Activated naive CD4-positive, alpha-beta T cell treated with anti-CD3 and anti-CD28 coated beads for 36 hours (primary cell): ENCODE measurements at places on chromosomes 1 and 21. TPM values are rescaled to one million over a fixed set of nuclear protein-coding genes. Genes with fewer than 3 reads are reported as not detected.

Gene NEXN
- total RNA-seq, result 1.9 TPM

Gene ADGRL2
- not detected for total RNA-seq

Gene WNT4
- total RNA-seq, result not detected

DNA sequence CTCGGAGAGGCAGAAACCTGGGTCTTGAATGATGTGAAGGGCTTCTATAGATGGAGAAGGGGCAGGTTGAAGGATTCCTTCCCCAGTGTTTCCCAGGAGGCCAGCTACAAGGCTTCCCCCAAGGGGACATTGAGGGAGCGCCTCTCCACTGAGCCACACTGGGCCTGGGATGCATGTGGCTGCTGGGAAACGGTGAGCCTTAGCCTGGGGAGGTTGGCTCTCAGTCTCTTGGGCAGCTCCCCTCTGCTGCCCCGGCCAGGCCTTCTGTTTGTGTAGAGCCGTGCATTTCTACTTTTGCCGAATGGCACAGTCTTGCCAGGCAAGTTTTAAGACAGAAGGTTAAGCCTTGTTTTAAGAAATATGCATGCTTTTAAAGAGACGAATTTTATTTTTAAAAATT lies 254.4 kb upstream of the POU3F1 start:
- DNase-seq, result no peak

DNA sequence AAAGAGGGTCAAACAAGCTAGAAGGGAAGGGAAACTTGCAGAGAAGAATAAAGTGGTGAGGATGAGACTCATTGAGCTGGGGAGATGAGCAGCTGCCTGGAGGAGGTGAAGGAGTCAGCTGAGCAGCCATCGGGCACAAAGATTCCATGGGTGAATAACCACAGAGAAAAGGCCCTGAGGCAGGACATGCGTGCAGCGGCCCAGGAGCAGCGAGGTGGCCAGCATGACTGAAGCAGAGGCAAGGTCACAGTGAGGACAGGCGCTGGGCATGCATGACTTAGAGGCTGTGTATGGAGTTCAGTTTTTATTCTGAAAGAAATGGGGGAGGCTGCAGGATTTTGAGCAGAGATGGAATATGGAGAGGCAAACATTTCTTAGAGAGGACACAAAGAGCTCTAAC lies 24.9 kb downstream of the OLFML2B start:
- no peak for DNase-seq

- no peak for DNase-seq
These were observed 170.3 kb downstream of the MIS18A start for GRCh38 chr21:32108566-32108965.

- no peak for DNase-seq
These were observed 100.9 kb downstream of the ARHGEF10L start for GRCh38 chr1:17640393-17640792.

GRCh38 chr1:88946861-88947260 lies 45.6 kb downstream of the KYAT3 start:
- DNase-seq, result peak; percentile 22

DNA sequence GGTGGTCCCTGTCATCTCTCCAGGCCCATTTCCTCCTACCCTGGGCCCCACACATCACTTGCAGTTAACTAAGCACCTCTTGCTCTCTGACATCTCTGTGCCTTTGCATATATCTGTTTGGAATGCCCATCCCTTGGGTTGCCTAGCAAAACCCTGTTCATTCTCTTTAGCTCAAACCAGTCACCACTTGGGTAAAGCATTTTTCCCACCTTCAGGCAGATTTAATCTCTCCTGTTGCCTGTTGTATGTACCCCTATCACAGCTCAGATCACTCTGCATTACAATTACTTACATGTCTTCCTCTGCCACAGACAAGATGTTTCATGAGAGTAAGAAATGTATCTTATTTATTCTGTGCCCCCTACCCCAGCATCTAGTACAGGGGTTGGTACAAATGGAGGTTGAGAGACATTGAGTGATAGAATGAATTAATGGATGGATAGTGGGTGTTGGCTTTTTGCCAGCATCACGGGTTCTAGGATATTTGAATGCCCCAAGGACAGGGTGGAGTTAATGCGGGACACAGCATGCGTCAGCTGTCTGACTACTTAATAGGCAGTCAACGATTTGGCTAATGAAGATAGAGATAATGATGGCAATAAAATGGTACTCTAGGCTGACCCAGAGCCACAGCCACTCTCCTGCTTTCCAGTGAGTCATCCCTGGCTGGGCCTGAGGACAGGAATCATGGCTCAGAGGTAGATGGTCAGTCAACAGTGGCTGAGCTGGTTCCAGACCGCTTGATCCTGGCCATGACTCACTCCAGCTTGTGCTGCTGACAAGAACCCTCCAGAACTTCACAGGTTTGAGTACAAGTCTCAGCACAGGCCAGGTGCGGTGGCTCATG lies 6.5 kb downstream of the NR0B2 start:
- DNase-seq, result no peak
